ENCODE measurements at places on chromosomes 5 and 9.

DNA sequence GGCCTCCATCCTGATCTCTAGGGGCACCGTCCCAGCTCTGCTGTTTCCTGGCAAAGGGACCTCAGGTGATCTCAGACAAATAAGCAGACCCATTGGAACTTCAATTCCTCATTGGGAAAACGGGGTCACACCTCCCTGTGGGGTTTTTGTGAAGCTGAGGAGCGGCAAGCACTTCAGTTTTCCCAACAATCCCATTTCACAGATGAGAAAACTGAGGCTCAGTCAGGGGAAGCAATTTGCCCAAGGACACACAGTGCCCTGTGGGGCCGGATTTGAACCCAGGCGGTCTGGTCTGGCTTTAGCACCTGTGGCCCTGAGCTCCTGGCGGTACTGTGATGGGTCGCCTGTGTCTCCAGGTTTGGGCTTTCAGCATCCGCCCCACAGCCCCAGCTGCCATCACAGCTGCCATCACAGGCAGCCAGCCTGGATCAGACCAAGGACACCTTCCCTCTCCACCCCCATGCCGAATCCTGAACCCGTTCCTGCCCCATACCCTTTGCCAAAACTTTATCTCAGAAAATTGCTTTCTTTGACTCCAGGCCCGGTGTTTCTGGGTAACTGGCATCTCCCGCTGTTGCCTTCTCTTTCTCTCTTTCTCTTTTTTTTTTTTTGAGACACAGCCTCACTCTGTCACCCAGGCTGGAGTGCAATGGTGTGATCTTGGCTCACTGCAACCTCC lies 26.4 kb downstream of the NCS1 start:
- no peak for DNase-seq

- DNase-seq, result no peak
Measured at GRCh38 chr9:76984486-76984885, 35.0 kb upstream of the FOXB2 start.

DNA sequence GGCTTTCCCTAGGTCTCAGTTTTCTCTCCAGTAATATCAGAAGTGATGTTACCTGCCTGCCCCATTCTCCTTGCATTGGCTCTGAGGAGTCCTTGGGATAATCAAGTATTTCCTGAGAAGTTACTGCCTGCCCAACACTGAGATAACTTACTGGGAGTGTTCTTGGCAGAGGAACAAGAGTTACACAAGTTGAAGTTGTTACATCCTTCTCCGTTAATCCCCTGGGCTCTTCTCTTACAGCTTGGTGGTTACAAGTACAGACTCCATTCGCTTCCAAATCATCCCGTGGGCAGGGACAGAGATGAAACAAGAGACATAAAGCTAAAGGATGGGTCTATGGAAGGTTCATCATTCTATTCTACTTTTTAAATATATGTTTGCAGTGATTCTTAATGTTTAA lies 74.1 kb upstream of the SAP30L start:
- no peak for DNase-seq

DNA sequence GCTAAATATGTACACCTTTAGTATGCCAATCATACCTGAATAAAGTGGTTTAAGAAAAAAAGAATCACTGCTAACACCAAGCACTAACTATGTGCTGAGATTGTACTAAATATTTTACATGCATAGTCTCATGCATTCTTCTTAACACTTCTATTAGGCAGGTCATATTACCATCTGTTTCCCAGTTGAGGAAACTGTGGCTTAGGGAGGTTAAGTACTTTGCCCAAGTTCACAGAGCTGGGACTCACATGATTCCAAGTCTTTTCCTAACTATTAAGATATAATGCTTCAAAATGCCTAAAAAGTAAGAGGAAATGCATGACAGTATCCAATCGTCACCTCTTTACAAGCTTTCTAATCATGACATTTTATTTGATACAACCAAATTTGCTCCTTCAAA lies 69.2 kb upstream of the PLPP6 start:
- DNase-seq, result no peak

GRCh38 chr5:34822956-34823715 lies 15.8 kb upstream of the TTC23L start:
- DNase-seq, result no peak
